ENCODE measurements at places on chromosomes 4 and X.

GRCh38 chr4:38954727-38955126 is 77.5 kb downstream of the TMEM156 start:
- no peak for DNase-seq

DNA sequence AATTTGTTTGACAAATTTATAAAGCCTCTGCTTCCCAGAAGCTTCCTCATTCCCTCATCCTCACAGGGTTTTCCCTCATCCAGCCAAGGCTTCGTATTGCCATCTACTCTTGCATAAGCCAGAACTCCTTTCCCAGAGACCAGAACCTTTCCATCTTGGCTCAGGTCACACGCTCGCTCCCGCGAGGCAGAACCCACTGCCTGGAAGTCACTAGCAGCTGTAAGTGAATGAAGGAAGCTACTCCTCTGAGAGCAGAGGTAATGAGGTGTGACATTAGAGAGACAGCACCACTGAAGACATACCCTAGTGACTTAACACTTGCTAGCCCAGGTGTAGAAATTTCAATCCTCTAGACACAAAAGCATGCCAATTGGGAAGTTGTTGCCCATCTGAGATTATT is 52.5 kb downstream of the LHFPL1 start:
- DNase-seq: no peak

DNA sequence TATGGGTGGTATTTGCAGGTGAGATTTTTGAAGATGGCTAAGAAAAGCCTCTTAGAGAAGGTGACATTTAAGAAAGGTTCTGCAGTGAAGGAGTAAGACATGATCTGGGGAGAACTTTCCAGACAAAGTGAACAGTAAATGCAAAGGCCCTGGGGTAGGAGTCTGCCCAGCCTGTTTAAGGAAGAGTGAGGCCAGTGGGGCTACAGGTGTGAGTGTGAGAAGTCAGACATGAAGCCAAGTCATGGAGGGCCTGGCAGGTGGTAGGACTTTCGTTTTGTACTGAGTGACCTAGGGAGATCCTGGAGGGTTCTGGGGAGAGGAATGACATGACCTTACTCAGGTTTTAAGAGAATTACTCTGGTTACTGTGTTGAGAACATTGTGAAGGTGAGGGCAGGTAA is 21.5 kb downstream of the COQ2 start:
- DNase-seq: no peak

GRCh38 chrX:19195243-19195610 is 73.0 kb upstream of the ADGRG2 start:
- DNase-seq: no peak
